Large intestine (tissue), 12 donors: ENCODE measurements at places on chromosomes 11 and 22. TPM values are rescaled to one million over a fixed set of nuclear protein-coding genes. Genes with fewer than 3 reads are reported as not detected.
A peak's percentile ranks its signal among the peaks of the same experiment; 100 is the strongest.

OR5B21 gene
- 0.07 TPM for polyA plus RNA-seq

OR8D4 gene
- polyA plus RNA-seq, result not detected

PHF21B gene
- polyA plus RNA-seq, result 0.63 TPM

EIF1AD gene
- polyA plus RNA-seq, result 33.5 TPM

CARD18 gene
- not detected for polyA plus RNA-seq

- DNase-seq, result peak; percentile 65
These were observed 26.5 kb downstream of the RPL27A start for GRCh38 chr11:8709002-8709672.

GRCh38 chr11:71936825-71937224 is 8.0 kb downstream of the RNF121 start:
- no peak for DNase-seq

GRCh38 chr11:116328391-116328790 is 444.4 kb downstream of the BUD13 start:
- no peak for DNase-seq

DNA sequence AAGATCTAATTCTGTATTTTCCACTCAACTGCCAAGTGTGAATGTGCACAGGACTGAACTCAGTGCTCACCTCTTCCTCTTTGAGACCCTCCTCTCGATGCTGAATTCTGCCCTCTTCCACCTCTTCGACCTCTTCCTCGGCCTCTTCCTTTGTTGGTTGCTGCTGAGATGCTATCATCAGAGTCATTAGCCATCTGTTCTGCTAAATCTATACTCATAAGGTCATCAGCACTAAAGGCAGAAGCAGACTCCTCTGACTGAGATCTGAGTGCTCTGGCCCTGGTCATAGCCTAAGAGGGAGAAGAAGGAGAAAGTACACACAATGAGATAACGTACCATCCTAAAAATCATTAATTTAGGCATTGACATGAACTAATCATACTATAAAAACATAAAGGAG is 45.9 kb upstream of the GPR83 start:
- no peak for DNase-seq

DNA sequence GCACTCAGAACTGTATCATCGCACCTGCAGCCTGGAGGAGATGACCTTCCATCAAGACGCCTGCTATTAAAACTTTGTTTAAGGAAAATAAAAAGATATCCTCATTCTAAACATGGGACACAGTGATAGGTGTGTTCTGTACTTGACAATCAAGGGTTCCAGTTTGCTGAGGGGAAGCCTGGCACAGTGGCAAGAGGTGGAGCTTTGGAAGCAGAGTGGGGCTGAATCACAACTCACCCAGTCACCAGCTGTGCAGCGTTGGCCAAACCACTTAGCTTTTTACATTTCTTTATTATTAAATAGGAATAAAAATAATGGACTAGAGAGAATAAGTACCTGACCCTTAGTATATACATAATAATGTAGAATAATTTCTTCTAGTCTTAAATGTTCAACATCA is 220.7 kb downstream of the TENM4 start:
- DNase-seq, result no peak

GRCh38 chr22:44519886-44520285 is 21.9 kb upstream of the RTL6 start:
- DNase-seq, result no peak

DNA sequence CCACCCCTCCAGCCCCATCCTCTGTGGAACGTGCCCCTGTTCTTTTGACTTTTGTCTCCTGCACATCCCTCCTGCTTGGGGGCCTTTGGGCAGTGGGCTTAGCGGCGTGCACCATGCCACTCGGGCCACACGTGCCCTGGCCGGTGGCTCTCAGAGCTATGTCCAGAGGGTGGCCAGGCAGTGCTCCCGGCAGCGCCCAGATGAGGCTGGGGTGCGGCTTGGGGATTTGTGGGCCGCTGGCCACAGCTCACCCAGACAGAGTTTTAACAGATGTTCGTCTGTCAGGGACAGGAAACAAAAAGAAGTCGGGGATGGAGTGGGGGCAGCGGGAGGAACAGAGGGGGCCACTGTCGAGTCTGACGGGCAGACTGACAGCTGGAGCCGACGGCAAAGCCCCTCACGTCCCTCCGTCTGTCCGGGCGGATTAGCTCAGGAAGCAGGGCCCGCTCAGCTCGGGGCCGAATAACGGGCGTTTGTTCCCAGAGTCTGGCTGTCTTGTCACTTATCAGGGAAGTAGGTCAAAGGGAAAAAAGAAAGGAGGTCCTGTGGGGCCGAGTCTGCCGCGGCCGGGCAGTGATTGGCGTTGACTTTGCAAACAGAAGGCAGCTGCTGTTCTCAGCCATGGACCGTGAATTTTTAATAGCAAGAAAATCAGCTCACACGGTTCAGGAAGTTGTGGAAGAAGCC is 61.6 kb downstream of the LRP5 start:
- DNase-seq, result no peak

- DNase-seq, result no peak
These were observed 1686.8 kb downstream of the LRRC4C start for GRCh38 chr11:39772525-39773137.

DNA sequence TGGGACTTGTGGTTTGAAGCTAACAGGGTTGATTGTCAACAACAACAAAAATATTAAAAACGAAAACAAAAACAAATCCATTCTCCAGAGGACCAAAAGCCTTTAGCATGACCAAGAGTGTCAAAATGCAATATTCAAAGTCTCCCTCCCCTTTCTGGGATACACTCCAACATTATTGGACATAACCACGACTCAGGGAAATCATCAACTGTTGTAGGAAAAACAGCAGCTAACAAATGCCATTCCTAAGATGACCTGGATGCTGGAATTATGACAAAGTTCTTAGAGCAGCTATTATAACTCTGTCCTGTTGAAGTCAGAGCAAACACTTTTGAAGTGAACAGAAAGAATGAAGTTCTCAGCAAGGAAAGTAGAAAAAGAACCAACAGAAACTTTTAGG is 143.0 kb downstream of the TMEM135 start:
- no peak for DNase-seq

DNA sequence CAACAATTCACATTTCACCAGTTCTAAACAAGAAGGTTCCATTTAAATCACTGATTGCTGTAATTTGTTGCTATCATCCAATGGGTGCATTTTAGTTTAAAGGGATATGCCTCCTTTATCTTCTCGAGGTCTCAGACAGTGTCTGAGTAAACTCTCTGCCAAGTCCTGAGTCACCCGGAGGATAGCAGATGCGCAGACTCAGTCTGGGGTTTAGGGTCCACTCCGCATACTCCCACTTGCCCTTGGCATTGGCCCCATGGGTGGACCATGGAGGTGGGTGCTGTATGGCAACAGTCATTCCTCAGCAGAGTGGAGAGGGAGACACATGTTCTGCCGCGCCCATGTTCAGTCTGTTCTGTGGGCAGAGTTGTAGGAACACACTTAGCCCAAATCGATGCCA is 65.4 kb upstream of the CRTAM start:
- no peak for DNase-seq

DNA sequence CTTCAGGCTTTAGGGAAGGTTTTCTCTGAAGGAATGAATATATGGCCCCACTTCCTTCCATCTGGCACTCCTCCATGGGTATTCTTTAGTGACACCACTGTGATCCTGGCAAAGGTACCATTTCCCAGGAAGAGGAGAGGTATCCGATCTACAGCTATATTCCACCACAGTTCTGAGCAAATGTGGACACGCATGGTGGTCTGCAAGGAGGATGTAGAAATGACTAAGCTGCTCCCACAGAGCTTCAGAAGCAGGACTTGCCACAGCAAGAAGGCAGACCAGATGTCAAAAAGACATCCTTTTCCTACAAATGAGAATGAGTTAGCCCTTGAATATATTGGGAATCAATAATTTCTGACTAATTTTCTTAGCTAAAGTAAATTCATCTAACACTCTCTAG is 45.5 kb downstream of the ARFGAP2 start:
- no peak for DNase-seq
